ENCODE measurements at places on chromosomes 7 and 10.
A peak's percentile ranks its signal among the peaks of the same experiment; 100 is the strongest.

- no peak for DNase-seq
Measured at GRCh38 chr10:131311661-131312477, at the start of gene TCERG1L. TSS of gene TCERG1L (minus strand) at chr10:131311721. CDS start at chr10:131311635, 86 bp downstream.

- DNase-seq: no peak
Measured at GRCh38 chr7:5477723-5478531, 54.3 kb upstream of the TNRC18 start.

GRCh38 chr10:124219062-124219461 lies 125.7 kb upstream of the CHST15 start:
- no peak for DNase-seq

DNA sequence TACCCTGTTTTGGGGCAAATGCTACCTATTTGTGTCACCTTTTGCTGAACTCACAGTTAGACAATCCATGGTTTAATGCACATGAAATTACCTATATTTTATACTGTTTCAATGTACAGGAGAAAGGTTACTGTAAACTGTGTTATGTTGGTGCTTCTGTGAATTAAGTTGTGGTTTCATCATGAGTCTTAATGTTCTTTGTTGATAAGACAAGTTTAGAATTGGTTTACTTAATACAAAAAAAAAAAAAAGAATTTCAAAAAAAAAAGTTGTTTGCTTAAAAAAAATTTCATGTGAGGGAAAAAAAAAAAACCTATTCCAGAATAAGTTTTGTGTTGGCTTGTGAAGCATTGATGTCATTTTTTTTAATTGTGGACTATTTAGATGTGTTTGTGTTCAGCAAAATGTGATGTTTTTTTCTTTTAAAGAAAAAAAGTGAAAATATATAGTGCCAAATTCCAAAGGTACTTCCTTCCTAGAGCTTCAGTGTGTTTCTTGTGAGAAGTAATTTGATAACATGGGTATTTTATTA lies 280.3 kb downstream of the USP6NL start:
- no peak for DNase-seq

DNA sequence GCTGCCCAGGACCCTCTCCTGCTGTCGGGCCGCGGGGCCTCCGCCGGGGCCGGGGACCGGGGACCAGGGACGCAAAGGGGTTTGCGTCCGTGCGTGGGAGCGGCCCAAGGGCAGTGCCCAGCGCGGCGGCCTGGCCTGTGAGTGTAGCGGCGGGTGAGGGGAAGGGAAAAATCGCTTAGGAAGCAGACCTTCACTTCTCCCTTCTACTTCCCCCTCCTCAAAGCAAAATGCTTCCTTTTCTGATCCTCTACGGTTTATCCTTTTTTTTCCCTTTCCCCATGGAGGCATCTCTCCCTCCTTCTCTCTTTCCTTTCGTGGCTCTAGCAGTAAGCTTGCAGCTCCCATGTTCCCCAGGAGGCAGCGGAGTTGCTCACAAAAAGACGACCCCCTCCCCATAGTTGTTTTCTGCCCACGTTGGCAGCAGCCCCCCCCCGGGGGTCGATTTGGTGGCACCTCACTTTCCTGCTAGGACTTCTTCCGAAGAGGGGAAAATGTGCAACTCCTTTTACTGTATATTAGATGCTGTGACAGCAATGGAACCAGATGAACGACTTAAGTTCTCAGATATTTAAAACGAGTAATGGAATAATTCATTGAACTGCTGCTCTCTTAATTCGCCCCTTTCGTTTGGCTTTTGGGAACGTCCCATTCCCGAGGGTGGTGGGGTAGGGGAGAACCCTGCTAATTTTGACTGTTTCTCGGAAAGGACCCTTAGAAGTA lies 724 bp downstream of the CAPZA2 start:
- DNase-seq: peak; percentile 52

Data from pons (tissue), 1 donor.